NCI-H2107 (cell line): ENCODE measurements at places on chromosomes 13 and 19.

DNA sequence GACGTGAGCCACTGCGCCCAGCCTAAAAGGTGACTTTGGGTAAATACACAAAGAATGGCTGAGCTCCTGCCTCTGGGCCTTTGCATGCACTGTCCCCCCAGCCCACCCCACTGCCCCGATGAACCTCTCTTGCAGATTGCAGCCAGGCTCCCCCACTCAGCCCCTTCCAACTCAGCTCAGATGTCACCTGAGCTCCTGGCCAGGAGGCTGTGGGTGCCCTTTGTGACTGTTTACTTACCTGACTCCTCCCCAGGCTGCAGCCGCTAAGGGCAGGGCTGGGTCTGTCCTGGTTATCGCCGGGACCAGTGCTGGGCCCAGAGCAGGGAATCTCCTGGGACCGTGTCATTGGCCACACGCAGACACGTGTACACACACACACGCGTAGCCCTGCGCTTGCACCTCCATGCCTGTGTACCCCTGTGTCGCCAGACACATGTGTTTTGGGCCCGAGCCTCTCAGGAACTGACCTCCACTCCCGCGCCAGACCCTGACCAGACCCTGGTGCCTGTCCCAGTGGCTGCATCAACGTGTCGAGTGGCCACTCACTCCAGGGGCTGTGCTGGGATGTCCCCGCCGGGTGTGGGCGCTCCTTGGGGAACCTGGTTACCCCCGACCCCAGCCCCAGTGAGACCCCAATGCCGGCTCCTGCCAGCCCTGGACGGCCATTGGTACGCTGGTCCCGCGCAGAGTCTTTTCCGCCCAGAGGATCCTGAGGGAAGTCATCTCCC, 18.7 kb downstream of the EFNA2 start:
- no peak for DNase-seq

- DNase-seq: no peak
These were observed 11.7 kb upstream of the C19orf84 start for GRCh38 chr19:51402117-51402516.

- no peak for DNase-seq
These were observed 34.1 kb downstream of the DLEU7 start for GRCh38 chr13:50809133-50810090.

DNA sequence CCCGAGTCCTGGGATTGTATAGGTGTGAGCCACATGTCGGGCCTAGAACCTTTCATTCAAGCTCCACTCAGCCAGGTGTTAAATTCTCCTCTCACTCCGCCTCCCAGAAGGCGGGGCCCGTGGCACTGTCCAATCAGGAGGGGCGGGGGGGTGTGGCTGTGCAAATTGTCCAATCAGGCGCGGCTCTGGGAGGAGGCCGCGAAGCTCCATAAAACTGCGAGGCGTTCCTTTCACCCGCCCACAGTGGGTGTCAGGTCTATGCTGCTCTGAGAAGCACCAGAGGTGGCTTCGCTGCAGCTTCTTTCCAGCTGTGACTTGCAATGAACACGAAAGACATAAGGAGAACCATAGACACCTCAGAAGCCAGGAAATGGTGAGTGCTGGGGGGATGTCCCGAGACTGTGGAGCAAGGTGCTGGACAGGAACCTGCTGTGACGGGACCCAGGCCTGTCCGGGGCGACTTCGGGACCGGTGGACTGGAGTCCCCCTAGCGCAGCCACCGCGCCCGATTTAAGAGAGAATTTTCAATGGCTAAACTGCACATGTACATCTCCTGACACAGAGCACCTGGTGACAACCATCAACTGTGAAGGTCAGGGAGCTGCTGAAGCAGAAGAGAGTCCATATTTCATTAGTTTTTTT, 3.0 kb upstream of the ZNF136 start:
- no peak for DNase-seq

GRCh38 chr13:68540244-68540643, 1310.1 kb upstream of the PCDH9 start:
- DNase-seq: no peak

DNA sequence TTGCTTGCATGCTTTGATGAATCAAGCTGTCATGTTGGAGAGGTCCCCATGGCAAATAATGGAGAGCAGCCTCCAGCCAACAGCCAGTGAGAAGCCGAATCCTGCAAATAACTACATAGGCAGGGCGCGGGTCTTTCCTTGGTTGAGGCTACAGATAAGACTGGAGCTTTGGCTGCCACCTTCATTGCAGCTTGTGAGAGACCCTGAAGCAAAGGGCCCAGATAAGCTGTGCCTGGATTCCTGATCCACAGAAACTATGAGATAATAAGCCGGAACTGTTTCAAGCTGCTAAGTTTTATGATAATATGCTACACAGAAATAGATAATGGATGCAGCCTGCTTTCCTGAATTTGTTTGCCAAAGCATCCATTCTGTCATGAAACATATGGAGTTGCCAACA, 257.0 kb downstream of the HS6ST3 start:
- DNase-seq: no peak

- DNase-seq: no peak
These were observed 36.0 kb upstream of the ADGRE5 start for GRCh38 chr19:14345116-14345763.

DNA sequence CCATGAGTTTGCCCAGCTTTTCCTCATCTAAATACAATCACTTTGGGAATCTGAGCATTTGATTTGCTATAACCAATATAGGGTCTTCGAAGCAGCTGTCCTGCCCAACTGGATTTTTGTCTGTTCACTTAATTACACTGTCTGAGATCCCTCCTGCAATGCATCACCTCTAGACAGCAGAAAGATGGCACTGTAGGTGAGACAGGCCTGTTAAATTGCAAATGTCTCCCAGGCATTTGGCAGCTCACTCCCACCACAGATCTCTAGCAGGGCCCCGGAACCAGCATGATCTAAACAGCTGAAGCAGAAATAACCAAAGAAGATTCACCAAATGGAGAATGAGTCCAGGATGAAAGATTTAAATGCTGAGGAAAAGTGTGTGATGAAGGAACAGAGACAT, 41.9 kb upstream of the SERPINE3 start:
- DNase-seq: no peak

DNA sequence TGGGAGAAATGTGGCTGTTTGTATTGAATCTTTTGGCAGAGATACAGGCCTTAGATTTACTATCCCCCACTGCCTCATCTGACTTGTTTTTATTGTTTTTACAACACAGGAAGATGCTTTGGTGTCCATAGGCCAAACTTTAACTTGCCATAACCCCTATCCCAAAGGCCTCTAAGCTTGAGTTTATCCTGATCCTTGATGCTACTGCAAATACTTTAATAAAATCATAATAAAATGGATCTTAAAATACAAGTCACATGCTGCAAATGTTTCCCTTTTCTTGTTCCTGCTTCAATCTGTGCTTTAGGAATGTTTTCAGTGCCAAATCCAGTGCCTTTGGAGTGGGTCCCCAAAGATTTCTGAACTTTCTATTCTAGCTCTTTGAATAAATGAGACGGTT, 770.6 kb downstream of the DACH1 start:
- DNase-seq: no peak

DNA sequence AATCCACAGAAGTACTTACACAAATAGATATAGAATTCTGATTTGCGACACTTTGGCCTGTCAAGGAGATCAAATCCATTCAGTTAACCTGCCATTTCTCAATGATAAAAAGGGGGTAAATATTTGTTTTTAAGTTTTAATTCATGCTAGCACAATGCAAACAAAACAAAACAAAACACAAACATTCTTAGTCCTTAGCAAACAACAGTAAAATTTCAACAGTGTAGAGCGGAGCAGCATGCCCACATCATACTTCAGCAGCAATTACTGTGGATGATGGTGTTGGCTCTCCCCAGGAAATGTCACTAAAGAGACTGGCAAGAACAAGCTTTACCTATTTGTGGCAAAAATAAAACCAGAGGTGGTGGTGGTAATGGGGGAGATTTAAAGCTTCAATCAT, 625.2 kb upstream of the PCDH20 start:
- DNase-seq: no peak

DNA sequence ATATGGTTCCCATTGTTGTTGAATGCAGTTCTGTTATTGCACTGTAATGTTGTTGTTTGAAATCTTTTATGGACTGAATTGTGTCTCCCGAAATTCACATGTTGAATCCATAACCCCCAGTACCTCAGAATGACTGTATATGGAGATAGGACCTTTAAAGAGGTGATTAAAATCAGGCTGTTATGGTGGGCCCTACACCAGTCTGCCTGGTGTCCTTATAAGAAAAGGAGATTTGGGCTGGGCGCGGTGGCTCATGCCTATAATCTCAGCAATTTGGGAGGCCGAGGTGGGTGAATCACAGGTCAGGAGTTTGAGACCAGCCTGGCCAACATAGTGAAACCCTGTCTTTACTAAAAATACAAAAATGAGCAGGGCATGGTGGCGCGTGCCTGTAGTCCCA, 7.4 kb downstream of the CXCL17 start:
- DNase-seq: no peak

DNA sequence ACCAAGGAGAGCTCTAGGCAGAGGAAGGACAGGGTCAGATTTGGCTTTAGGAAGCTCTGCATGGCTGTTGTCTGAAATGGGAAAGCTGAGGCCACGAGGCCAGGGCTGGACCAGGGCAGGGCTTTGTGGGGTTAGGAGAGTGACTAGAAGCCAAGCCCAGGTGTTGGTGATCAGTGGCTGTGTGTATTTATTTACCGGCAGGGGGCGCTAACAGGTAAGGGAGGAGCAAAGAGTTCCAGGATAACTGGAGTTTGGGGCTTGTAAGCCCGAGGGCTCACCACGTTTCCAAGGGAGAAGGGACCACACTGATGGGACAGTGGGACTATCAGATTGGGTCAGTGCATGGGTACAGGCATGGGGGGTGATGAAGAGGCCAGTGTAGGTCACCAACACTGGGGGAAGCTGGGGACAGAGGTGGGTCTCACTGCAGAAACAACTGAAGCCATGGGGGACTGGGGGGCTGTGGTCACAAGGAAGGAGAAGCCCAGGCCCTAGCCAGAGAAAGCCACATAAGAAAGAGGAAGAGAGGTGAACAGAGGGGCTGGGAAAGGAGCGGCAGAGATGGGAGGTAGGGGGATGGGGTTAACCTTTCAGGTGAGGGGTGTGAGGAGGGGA, 3.9 kb downstream of the TMEM147 start:
- peak; percentile 63 for DNase-seq

DNA sequence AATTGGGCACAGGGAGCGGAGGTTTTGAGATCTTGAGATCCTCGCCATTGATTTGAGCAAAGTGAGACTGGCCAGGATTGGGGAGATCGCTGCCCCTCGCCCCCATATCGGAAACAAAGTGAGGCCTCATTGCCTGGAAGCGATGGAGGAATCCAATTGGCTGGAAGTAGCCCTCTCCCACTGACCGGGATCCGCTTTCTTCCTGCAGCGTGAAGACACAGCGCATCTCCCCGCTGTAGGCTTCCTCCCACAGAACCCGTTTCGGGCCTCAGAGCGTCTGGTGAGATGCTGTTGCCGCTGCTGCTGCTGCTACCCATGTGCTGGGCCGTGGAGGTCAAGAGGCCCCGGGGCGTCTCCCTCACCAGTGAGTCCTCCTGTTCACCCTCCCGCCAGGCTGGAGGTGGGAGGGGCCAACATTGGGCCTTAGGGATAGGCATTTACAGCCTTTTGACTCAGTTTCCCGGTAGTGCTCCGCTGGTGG, 438 bp downstream of the PRKCSH start:
- DNase-seq: no peak

DNA sequence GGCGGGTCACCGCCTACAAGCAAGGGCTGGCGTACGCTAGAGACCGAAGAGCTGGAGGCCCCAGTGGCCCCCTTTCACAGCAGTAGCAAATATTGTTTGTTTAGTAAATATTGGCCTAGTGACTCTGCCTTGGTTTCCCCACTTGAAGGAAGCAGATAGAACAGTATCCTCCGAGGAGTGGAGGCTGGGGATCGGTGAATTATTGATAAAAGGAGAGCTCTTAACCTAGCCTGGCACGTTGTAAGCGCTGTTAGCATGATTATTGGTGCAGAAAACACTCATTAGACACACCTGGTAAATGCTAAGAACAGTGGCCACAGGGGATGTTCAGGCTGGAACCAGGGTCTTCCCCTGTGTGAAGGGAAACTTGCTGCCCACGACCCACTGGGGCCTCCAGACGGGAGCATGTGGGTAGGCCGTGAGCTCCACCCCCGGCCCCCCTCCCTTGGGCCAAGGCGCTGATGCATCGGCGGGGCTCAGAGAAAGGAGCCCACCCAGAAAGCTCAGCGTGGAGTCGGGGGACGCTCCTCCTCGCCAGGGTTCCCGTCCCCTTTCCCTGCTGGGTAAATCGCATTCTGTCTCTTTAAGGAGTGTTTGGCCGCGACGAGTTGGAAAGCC, 2.3 kb downstream of the IER2 start:
- no peak for DNase-seq

- no peak for DNase-seq
These were observed 91.7 kb upstream of the ANKRD10 start for GRCh38 chr13:111006506-111007031.

GRCh38 chr13:84208246-84208910, 326.1 kb upstream of the SLITRK1 start:
- DNase-seq: no peak

DNA sequence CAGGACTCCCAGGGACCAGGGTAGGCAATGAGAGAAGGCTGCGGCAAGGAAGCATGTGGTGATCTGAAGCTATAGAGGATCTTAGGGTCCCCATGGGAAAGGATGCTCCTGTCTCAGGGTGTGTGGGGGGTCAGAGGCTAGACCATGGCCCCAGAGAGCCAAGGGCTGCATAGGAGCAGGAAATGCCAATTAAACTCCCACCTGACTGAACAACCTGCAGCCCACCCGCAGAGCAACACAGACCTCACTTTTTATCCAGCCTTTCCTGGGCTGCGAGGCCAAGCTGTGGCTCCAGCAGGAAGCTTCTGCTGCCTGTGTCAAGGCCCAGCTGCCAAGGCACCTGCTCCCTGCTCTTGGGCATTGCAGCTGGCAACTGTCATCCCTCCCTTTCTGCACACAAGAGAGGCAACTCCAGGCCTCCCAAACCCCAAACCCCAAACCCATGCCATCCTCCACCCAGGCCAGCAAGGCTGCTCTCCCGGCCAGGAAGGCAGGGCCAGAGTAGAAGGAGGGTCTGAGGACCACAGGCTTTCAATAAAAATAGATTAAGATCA, 290.1 kb downstream of the FOXO1 start:
- no peak for DNase-seq

GRCh38 chr19:58409010-58409790, 751 bp downstream of the ZNF584 start:
- DNase-seq: no peak

DNA sequence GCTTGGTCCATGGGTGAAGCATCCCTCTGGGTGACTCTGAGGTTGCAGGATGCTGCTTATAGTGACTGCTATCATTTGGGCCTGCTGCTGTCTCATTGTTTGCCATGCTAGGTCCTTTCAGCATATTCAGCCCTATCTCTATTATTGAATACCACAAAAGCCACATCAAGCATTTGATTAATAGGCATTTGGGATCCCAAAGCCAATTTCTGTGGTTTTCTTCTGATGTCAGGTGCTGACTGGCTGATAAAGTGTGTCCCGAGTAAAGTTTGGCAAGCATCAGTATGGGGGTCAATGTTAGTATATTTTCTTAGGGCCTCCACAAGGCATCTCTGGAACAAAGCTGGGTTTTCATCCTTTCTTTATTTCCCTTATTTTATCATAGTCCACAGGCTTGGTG, 204.6 kb downstream of the NBEA start:
- DNase-seq: no peak
